Activated CD4-positive, alpha-beta memory T cell treated with anti-CD3 and anti-CD28 coated beads for 36 hours (primary cell): ENCODE measurements at places on chromosomes 2 and 18. TPM values are rescaled to one million over a fixed set of nuclear protein-coding genes. Genes with fewer than 3 reads are reported as not detected.

DNA sequence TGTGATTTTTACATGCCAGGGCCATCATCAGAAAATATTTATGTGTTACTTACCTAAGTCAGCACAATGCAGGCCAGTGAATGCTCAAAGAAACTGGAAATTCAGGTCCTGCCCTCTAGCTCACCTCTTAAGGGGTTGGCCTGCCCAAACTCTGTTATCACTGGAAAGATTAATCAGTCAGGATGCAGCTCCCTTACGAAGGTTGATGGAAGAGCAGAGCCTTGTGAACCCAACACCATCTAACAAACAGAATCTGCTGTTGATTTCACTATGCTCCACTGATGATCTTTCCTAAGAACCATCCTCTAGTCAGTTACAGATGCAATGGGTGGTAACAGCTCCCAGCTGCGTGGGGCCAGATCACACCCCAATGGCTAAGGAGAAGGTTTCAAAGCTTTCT, 38.2 kb downstream of the SOX11 start:
- no peak for DNase-seq
- peaks cover 3% of the 10 kb centered on the region for H3K27me3 ChIP-seq
- no peak overlapping the region for H3K4me3 ChIP-seq
- no peaks in the 10 kb centered on the region for H3K36me3 ChIP-seq
- H3K27ac ChIP-seq, result no peak overlapping the region

DNA sequence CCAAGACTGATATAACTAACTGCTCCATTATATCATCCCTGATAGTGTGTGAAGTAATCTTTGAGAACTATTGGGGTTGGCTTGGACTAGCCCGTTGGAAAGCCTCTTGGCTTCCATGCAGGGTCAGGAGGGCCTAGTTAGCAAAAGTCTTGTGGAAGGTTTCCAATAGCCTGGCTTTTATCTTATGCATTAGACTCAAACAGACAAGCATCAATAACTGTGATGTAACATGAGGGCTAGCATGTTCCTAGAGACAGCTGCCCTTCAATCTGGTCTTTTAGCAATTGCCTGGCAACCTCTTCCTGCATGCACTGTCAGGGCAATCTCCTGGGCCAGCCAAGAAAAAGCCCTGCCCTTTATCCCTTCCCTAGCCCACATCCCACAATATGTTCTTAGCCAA, 18.2 kb downstream of the SLC8A1 start:
- no peak for DNase-seq
- H3K27me3 ChIP-seq, result no peaks in the 10 kb centered on the region
- H3K4me1 ChIP-seq, result no peaks in the 10 kb centered on the region

GRCh38 chr18:62332964-62333695, 8.0 kb downstream of the TNFRSF11A start:
- H3K36me3 ChIP-seq, result no peaks in the 10 kb centered on the region
- DNase-seq, result no peak
- no peak overlapping the region for H3K27ac ChIP-seq
- H3K27me3 ChIP-seq, result peaks cover 61% of the 10 kb centered on the region
- peaks cover 17% of the 10 kb centered on the region for H3K4me1 ChIP-seq

Gene PLCL1
- total RNA-seq, result 1.7 TPM

Gene PLB1
- total RNA-seq, result 0.85 TPM

DNA sequence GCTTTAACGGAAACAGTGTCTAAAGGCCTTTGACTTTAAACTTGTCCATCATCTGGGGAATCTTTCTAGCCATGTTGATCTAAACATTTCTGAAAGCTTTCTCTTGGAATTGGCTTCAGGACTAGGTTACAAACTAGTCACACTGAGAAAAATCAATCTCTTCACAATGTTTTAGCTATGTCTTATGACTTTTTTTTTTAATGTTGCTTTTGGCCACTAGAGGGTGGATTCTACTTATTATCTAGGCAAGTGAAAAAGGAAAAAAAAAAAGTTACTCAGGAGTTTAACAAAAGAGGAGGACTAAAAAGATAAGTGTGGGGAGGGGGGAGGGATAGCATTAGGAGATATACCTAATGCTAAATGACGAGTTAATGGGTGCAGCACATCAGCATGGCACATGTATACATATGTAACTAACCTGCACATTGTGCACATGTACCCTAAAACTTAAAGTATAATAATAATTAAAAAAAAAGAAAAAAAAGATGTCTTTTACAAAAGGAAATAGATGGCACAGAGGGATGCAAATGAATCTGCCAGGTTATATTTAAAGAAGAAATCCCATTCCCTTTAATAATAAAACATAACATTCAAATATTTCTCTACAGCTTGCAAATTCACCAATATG, 160.4 kb upstream of the PID1 start:
- peaks cover 2% of the 10 kb centered on the region for H3K27me3 ChIP-seq
- H3K4me3 ChIP-seq, result no peak overlapping the region
- no peaks in the 10 kb centered on the region for H3K36me3 ChIP-seq
- H3K4me1 ChIP-seq, result no peaks in the 10 kb centered on the region
- H3K27ac ChIP-seq, result no peak overlapping the region

DNA sequence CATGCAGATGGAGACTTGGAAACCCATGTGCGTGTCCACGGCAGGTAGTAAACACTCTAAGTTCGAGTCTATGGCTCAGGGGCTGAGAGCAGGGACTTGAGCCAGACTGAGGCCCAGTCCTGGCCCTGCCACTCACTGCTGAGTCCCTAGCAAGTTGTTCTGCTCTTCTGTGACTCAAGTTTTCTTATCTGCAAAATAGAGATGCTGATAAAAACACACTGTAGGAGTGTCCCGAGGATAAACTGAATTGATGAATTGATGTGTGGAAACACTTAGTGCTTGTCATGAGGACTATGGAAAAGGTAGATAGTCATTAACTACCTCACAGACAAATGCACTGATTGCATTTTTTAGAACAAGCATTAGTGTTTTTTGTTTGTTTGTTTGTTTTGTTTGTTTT, 73.2 kb downstream of the BOLA3 start:
- no peaks in the 10 kb centered on the region for H3K4me1 ChIP-seq
- no peak for DNase-seq
- H3K4me3 ChIP-seq, result no peak overlapping the region
- no peak overlapping the region for H3K27ac ChIP-seq
- no peaks in the 10 kb centered on the region for H3K27me3 ChIP-seq
- peaks cover 23% of the 10 kb centered on the region for H3K36me3 ChIP-seq

DNA sequence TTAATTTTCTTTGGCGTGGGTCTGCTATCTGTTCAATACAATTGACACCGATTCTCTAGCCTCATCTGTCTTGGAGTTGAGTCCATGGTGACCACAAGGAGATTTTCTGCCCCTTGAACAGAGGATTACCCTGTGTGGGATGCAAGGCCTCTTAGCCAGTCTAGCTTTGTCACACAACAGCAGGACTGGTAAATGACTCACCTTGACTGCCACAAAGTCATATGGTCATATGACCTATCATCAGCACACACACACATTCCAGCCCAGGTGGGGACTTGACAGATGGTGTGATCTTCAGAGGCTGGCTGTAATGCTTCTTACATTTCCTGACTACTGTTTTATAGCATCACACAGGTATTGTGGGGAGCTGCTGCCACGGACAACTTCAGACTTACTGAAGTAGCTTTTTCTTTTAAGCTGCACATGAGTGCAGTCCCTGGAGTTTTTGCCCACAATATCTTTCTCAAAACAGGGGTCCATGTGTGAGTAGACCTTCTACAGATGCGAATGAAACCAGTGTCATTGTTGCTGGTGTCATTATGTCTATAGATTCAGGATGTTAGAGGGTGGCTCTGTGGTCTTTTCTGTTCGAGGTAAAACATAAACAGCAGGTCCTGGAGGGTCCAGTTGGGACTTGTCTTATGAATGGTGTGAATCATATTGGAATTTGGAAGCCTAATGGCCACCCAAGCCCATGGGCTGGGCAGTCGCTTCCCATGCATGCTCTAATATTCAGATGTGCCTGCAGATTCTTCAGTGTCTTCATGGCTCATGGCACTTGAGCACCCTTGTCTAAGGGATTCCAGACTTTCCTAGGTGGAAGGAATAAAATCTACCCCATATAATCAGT, 18.6 kb upstream of the ACOXL start:
- DNase-seq, result peak; percentile 24
- no peaks in the 10 kb centered on the region for H3K36me3 ChIP-seq
- H3K4me1 ChIP-seq, result no peaks in the 10 kb centered on the region
- H3K27me3 ChIP-seq, result peaks cover 42% of the 10 kb centered on the region

Gene BCL11A
- total RNA-seq, result not detected

Gene NOSTRIN
- total RNA-seq, result not detected

Gene CIDEA
- total RNA-seq, result not detected

GRCh38 chr18:44258086-44258485, 422.6 kb upstream of the SETBP1 start:
- H3K4me3 ChIP-seq, result no peak overlapping the region
- H3K27ac ChIP-seq, result no peak overlapping the region
- no peaks in the 10 kb centered on the region for H3K4me1 ChIP-seq
- no peaks in the 10 kb centered on the region for H3K27me3 ChIP-seq
- DNase-seq, result no peak
- no peaks in the 10 kb centered on the region for H3K36me3 ChIP-seq

Gene ZNF519
- total RNA-seq, result 15.8 TPM

Gene FAM237A
- not detected for total RNA-seq

DNA sequence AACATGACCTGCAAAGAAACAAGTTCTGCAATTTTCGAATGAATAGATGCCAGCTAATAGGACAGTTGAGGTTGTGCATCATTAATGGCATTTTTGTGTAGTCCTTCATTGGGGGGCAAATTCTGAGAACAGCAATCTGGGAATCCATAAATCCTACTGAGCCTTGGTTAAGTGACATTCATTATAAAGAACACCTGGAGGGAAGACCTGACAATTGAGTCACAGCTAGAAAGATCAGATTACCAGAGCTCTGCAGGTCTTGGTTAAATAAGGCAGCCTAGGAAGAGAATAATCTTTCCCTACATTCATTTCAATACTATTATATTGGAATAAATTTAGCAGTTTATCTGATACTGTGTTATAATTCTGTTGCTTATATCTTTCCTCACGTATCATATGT, 14.3 kb downstream of the KCNH7 start:
- no peak overlapping the region for H3K27ac ChIP-seq
- no peaks in the 10 kb centered on the region for H3K27me3 ChIP-seq
- no peak for DNase-seq

DNA sequence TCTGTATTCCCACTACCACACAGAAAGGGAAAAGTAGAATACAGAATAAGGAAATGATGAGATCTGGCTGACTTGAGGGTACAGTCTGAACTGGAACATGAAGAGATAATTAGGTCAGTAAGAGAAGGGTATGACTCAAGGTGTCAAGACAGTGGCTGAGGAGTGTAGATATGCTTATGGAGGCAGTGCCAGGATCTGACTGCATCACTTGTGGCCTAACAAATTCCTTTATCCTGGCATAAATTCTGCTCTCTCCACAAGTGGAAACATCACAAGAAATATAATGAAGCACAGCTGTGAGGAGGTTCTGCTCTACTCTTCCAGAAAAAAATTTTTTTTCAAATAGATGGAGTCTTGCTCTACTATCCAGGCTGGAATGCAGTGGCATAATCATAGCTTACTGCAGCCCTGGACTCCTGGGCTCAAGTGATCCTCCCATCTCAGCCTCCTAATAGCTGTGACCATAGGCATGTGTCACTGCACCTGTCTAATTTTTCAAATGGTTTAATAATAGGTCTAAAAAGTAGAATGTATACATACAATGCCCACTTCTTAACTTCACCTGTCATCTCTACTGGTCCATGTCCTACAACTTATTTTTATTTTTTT, 85.3 kb downstream of the C2orf74 start:
- H3K4me3 ChIP-seq, result no peak overlapping the region
- peaks cover 24% of the 10 kb centered on the region for H3K36me3 ChIP-seq
- H3K27me3 ChIP-seq, result no peaks in the 10 kb centered on the region
- H3K4me1 ChIP-seq, result peaks cover 3% of the 10 kb centered on the region
- peak overlapping the region; percentile 5 for H3K27ac ChIP-seq

GRCh38 chr2:190431907-190432306, 23.8 kb downstream of the MFSD6 start:
- no peak overlapping the region for H3K27ac ChIP-seq
- H3K4me3 ChIP-seq, result no peak overlapping the region
- no peaks in the 10 kb centered on the region for H3K27me3 ChIP-seq

GRCh38 chr2:15605721-15606120, 14.1 kb downstream of the DDX1 start:
- H3K36me3 ChIP-seq, result peaks cover 63% of the 10 kb centered on the region
- DNase-seq, result no peak
- no peak overlapping the region for H3K4me3 ChIP-seq
- H3K27me3 ChIP-seq, result no peaks in the 10 kb centered on the region
- H3K4me1 ChIP-seq, result no peaks in the 10 kb centered on the region

- no peaks in the 10 kb centered on the region for H3K36me3 ChIP-seq
- no peak overlapping the region for H3K27ac ChIP-seq
- no peak overlapping the region for H3K4me3 ChIP-seq
- no peak for DNase-seq
Observed at GRCh38 chr2:74253306-74253970, 55.0 kb downstream of the MTHFD2 start.

DNA sequence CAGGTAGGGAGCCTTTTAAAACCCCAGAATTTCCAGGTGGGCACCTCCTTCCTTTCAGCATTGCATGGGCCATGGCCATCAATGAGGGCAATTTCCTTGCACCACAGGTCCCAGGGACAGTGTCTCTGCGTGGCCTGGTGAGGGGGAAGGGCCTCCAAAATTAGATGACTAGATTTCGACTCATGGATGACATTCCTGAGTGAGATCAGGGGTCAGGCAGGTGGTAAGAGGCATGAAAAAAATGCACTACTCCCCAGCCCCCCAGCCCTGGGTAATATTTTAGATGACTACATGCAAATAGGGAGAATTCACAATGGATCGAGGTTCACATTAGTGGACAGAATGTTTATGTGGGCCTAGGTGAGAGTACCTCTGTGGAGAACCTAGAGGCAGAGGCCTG, 19.0 kb upstream of the IGFBP5 start:
- no peaks in the 10 kb centered on the region for H3K4me1 ChIP-seq
- no peaks in the 10 kb centered on the region for H3K36me3 ChIP-seq
- no peak overlapping the region for H3K27ac ChIP-seq

DNA sequence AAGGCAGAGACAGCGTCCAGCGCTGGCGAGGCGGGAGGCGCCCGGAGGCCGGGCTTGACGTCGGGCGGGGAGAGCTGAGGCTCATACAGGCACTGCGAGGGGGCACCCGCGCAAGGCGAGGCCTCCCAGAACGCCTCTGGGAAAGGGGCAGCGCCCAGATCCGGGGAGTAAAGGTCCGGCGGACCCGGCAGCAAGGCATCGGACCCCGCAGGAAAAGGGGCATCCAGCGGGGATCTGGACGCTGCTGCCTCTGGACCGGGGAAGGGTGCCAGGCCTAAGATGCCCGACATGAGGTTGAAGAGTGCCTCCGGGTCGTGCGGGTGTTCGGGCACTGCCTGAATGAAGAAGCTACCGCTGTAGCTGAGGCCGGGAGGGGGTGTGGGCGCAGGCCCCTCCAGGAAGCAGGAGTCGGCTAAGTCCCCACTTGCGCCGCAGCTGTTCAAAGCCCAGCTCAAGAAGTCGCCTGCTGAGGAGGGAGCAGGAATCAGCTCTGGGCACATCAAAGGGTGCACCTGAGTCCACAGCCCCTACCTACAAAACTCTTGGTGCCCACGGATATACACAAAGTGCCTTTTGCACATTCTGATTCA, 937 bp downstream of the EGR4 start:
- no peaks in the 10 kb centered on the region for H3K36me3 ChIP-seq
- no peak overlapping the region for H3K27ac ChIP-seq
- no peak for DNase-seq
- H3K27me3 ChIP-seq, result peaks cover 60% of the 10 kb centered on the region
